Bone marrow (tissue), 2 donors: ENCODE measurements at places on chromosomes 1 and 21.

DNA sequence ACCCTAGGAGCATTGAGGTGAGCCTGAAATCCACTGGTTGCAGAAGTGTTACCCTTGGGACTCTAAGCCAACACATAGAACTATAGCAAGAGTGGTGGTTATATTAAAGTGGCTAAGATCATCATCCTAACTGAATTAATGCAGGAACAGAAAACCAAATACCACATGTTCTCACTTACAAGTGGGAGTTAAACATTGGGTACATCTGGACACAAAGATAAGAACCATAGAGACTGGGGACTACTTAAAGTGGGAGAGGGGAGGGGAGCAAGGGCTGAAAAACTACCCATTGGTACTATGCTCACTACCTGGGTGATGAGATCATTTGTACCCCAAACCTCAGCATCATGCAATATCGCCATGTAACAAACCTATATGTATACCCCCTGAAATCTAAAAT, 100.0 kb downstream of the SLC25A24 start:
- no peak for DNase-seq

GRCh38 chr21:39156024-39156423, 27.2 kb downstream of the PSMG1 start:
- DNase-seq = no peak

GRCh38 chr21:14879458-14879857, 185.3 kb downstream of the NRIP1 start:
- DNase-seq = no peak

GRCh38 chr1:36982709-36983108, 51.6 kb downstream of the GRIK3 start:
- no peak for DNase-seq

DNA sequence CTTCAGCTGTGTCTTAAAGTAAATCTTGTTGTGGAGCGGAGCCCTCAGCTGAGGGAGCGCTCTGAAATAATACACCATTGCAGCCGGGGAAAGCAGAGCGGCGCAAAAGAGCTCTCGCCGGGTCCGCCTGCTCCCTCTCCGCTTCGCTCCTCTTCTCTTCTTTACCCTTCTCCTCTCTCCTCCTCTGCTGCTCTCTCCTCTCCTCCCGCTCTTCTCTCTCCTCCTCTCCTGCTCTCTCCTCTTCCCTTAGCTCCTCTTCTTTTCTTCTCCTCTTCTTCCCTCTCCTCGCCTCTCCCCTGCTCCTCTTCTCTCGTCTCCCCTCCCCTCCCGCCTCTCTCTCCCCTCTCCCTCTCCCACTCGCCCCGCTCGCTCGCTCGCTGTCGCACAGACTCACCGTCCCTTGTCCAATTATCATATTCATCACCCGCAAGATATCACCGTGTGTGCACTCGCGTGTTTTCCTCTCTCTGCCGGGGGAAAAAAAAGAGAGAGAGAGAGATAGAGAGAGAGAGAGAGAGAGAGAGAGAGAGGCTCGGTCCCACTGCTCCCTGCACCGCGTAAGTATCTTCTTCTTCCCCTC, at the start of gene PROX1:
Gene PROX1, plus strand, starts transcription at position 47 of the 580 bp plus-strand sequence. CDS start 8,563 bp downstream, outside the sequence.
- DNase-seq = no peak

- no peak for DNase-seq
Measured at GRCh38 chr1:28354121-28354520, 15.4 kb upstream of the PHACTR4 start.
